ENCODE measurements at places on chromosomes 7 and 10.

DNA sequence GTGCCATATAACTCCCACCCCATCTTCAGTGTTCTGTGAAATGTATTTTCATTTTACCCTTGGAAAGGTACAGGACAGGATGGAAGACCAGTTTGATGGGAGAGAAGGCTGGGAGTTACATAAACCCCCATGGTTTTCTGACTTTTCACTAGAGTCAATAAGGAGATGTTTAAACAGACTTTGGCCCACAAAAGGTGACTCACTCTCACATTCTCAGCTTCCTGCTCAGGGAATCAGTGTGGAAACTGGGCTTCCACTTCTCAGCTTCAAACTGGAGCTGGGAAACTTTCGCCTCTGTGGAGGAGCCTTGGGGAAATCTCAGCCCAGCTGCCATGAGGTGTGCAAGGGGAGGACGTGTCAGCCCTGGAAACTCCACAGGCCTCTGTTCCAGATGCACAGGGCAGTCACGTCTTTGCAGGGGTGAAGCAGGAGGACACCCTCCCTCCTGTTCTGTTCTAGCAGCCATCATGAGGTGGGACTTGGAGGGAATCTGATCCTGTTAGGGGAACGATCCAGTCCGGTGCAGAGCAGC, 560.5 kb upstream of the GALNT17 start:
- peak; percentile 53 for DNase-seq

DNA sequence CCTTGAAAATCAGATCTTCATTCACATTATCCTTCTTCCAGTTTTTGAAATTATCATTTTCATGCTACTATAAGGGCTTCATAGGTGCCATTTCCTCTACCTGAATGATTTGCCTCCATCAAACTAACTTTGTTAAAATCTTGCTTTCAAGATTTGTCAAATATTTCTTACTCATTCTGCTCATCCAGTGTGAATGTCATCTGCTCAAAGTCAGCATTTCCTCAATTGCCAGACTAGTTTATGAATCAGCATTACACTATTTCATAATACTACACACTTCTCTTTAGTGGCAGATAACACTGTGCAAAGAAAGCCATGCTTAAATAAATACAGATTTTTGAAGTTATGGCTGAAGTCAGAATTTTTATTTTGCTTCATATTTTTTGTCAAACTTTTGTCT, 21.3 kb upstream of the LIPF start:
- no peak for DNase-seq

DNA sequence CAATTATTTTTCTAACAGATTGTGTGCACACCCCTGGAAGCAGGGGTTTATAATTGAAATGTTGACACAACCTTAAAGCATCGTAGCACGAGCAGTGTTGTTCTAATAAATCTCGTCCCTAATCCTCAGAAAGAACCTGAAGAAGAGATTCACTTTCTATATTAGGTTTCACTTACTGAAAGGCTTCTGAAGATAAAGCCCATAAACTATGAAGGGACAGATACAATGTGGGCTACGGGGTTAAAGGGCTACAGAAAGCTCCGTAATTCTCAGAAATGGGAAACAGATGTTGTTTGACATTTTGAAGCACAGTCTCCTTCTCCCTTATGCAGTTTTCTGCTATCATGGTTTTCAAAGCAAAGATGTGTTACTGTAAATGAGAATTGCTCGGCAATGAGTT, 479.6 kb downstream of the GATA3 start:
- DNase-seq, result no peak

GRCh38 chr7:40192036-40192435, 57.2 kb downstream of the SUGCT start:
- no peak for DNase-seq

- peak; percentile 92 for DNase-seq
Observed at GRCh38 chr7:46786221-46786954, 795.5 kb downstream of the TNS3 start.

- no peak for DNase-seq
Observed at GRCh38 chr10:48813291-48813690, 126.3 kb downstream of the LRRC18 start.

GRCh38 chr10:49761789-49762565, at the start of gene OGDHL:
TSS of gene OGDHL (minus strand) at chr10:49762323. CDS start at chr10:49758592, 3,731 bp downstream.
- DNase-seq, result no peak

DNA sequence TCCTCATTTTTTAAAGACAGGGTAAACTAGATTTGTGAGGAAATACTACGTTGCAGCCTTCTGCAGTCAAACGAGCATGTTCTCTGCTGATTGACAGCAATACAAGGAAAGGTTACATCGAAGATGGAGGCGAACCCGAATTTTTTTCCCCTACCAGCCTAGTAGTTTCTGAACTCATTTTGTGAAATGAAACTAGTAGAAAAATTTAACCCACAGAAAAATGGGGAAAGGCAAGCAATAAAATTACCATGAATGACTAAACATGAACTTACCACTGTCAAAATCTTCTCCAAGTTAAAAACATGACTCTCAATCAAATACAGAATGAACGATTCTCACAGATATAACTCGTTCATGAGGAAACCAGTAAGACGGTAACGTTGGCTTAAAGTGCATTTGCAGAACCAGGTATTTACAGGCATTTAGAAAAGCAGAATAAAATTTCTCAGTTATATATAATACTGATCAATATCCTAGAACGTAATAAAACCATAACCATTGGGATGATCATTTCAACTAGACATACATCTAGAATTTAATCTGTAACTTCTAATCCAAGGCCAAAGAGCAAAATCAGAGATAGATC, 73.9 kb downstream of the CELF2 start:
- no peak for DNase-seq

DNA sequence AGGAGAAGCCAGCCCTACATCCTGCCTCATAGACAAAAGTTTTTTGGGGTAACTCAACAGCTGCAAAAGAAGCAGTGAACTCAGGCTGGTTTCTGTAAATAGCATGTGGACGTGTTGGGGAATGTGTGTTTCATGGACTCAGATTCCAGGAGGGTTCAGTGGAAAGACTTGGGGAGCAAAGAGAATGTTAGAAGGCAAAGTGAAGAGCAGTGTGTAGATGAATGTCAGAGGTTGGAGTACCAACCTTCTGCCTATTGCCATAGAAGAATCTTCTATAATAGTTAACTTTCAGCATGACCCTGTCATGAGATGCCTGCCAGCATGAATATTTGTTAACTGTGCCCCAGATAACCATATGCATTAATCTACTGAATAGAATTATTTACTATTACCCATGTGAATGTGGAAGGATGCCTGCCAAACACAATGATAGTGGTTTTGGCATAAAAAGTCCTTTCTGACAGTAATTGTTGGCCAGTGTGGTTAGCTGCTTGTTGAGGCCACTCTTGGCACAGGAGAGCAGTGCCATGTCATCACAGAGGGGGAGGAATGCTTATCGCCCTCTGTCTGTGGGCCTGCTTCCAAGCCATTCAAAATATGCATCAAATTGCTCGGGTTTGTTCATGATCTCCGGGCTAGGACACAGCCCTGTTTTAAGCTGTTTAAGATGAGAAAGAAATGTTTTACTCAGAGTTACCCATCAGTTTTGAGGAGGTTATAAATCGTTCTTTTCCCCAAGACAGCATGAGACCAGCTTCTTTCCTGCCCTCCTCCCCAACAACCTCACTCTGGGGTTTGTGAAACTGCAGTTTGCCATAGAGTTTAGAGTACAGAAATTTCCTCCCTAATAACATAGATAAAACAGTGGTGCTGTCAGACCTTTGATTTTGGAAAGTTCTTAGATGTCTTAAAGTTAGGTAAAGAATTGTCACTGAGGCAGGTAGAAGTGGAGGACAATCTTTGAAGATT, 165.3 kb downstream of the WNT2 start:
- no peak for DNase-seq

- no peak for DNase-seq
Observed at GRCh38 chr7:92833766-92834506, 2.4 kb downstream of the CDK6 start.

DNA sequence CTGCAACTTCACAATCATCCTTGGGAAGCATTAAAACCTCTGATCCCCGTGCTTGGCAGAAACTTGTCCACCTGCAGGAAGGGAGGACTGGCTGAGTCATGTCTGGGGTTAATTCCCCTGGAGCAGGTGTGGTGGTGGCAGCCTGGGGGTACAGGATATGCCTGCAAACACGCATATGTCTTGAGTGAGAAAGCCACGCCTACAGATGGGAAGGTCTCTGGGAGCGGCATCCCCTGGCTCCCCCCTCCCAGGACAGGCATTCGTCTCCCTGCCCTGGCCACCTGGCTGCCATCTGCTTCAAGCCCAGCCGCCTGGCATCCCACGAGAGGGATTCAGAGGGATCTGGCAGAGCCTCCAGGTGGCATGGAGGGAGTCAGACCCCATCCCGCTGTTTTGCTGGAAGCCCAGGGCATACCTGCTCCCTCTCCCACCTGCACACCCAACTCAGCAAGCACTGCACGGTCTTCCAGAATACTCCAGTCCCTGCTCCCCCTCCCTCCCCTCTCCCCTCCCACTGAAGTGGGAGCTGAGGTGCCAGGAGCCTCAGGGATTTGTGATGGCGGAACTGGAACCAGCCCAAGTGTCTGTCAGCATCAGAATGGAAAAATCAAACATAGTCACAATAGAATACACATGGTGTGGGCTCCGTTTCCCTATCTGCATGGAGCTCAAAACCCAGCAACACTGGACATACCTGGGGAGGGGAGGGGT, 61.0 kb downstream of the CAMK2B start:
- peak; percentile 42 for DNase-seq

DNA sequence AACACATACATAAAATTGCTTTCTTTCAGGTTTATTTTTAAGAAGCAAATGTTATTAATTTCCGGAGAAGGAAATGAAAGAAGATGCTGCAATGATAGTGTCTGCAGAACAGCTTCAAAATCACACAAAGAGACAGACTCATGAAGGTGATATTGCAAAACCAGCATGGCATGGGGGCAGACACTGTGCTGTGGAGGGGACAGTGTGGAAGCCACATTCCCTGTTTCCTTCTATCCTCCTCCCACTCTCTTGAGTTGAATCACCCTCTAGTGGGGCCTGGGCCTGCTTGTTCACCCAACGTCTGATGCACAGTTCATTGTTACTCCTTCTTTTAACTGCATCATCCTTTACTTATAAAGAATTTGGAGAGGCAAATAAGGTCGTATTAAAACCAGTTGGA, 104.0 kb upstream of the INSIG1 start:
- DNase-seq, result no peak

DNA sequence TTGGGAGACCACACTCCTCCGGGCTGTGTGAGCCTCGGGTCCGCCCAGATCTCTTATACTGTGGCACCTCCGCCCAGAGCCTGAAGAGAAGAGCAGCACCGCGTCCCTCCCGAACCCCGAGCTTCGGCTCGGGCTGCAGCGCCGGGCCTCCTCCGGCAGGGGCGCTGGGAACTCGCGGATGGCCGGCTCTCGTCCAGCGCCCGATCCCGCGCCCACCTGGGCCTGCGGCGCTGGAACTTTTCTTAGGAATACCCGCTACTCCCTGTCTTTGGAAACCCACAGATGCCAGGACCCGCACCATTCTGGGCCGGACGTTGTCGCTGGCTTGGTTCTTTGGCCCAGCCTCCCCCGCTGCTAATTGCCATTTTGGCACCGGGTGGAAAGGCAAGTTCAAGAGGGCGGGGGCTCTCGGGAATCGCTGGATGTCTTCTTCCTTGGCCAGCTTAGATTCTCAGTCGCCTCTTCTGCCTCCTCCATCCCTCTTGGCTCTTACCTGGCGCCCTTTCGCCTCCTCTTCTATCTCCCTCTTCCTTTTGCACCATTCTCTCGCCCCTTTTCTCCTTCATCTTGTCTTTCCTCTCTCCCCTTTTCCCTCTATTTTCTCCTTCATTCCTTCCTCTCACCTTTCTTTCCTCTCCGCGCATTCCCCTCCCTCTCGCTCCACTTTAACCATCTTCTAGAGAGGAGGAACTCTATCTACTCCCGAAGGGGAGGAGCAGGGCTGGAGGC, 2.1 kb upstream of the SORCS3 start:
- DNase-seq, result no peak

DNA sequence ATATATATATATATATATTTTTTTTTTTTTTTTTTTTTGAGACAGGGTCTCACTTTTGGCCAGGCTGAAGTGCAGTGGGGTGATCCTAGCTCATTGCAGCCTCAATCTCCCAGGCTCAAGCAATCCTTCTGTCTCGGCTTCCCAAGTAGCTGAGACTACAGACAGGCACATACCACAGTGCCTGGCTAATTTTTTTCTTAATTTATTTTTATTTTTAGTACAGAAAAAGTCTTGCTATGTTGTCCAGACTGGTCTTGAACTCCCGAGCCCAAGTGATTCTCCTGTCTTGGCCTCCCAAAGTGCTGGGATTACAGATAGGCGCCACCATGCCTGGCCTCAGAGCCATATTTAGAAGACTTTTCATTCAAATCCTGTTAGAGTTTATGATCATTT, 79.6 kb downstream of the PRTFDC1 start:
- DNase-seq, result no peak

GRCh38 chr7:17524746-17525145, 226.3 kb downstream of the AHR start:
- no peak for DNase-seq

DNA sequence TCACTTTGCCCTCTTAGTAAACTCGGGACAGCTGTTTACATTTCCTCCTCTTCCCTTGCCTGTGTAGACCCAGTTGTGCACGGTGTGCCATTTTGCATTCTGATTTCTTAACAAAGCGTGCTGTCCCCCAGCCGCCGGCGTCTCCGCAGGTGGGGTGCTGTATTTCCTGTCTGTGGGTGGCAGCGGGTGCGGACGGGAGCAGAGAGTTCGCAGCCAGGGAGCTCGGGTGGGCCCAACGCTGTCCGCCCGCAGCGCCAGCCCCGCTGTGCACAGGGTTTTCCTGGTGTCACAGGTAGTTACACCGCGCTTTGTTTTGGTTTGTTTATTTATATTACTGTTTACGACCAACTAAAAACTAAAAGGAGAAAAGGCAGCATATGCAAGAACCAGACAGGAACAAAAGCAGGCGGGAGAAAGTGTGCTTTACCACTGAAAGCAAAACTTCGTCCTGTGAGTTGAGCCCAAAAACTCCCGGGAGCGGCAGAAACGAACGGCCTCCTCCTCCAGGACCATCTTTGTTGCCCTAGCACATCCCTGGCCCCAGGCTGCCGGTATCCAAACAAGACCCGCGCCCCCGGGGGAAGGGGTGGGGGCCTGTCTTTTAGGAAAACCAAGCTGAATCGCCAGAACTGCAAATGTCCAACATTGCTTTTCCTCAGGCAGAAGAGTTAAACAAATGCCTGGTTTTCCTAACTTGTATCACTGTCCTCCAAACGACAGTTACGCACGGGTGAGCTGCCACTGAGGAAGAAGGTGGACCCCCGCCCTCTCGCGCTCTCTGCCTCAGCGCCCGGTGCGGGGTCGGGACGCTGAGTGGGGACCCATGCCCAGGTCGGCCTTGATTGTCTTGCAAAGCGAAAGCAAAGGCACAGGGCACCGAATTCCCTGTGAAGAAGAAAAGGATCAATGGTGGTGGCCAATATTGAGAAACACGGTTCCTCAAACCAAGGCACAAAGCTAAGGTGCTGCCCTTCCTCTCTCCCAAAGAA, 45.9 kb upstream of the DRGX start:
- DNase-seq, result no peak

GRCh38 chr10:101466016-101466912, 112.3 kb downstream of the BTRC start:
- DNase-seq, result no peak

DNA sequence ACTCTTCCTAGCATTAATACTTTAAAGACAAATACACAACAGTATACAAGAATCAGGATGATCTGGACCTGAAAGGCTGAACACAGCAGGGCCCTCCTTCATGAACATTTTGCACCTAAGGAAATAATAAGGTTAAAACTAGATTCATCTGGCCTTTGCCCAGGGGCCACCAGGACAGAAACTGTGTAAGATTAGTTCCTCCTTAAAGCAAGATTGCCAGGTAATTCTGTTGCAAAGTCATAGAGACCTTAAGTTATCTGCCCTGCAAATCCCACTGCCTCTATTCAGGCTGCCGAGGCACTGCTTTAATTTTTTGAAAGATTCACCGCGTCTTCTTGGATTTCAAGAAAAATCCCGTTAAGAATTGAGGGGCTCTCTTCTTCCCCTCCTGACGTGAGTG, 1.6 kb upstream of the KIAA1217 start:
- no peak for DNase-seq
